ENCODE measurements at places on chromosomes 1 and 21.

DNA sequence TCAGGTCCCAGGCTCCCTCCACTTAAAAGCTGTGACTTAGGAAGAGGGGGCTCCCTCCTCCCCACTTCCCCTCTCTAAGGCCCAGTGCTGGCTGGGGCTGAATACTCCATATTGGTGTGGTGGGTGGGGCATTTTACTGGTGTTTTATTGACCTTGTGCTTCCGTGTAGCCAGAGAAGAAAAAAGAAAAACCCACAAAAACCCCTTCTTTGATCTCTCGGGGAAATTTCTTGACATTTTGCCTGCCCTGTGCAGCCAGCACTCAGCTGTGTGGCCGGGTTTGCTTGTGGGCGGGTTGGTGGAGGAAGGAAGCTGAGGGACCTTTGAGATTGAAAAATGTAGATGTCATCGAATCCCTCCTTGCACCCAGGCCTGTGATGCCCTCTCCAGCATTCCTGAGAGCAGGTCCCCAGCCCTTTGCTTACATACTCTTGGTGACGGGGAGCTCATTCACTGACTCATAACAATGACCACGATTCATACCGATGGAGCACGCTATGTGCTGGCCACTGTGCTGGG is 24.8 kb downstream of the TNFRSF8 start:
- DNase-seq, result no peak

DNA sequence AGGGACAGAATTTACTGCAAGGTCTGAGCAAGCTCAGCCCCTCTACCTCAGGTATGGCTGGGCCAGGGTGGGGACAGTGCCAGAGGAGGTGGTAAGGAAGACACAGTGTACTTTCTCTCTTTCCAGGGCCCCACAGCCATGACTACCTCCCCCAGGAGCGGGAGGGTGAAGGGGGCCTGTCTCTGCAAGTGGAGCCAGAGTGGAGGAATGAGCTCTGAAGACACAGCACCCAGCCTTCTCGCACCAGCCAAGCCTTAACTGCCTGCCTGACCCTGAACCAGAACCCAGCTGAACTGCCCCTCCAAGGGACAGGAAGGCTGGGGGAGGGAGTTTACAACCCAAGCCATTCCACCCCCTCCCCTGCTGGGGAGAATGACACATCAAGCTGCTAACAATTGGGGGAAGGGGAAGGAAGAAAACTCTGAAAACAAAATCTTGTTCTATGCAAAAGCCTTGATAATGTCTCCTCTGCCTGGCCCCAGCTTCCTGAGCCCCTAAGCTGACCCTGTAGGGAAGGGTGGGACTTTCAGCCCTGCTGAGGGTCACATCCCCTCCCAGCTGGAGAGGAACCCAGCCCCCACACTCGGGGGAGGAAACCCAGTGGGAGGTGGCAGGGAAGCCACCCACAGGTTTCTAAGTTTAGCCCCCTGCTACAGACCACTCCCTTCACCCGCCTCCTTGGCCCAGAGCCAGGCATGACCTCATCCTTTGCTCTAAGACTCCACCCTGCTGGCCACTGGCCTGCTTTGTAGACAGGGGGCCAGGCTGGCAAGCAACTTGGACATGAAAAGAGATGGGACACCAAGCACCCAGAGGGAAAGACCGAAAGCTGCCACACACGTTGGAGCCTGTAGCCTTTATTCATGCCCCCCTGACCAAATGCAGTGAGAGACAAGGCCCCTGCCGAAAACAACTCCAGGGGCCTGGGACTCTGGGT is 6.4 kb downstream of the RHOC start:
- peak; percentile 88 for DNase-seq

- no peak for DNase-seq
Measured at GRCh38 chr1:111909030-111909429, 80.4 kb downstream of the KCND3 start.

GRCh38 chr1:119260506-119260905 is 108.1 kb upstream of the HAO2 start:
- no peak for DNase-seq

DNA sequence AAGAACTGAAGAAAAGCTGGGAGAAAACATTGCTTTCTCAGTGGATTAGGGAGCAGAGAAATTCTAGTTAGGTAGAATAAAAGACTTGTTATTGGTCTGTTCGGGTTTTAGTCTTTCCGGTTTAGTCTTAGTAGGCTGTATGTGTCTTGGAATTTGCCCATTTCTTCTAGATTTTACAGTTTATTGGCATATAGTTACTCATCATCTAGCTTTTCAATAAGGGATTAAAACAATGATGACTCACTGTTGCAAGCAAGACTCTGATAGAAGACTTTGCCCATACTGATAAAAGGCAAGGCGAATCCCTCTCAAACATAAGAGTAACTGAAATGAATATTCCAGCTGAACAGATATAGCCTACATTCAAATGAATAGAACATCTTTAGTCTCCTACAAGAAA is 62.3 kb downstream of the GPR137B start:
- no peak for DNase-seq

- DNase-seq, result no peak
Measured at GRCh38 chr21:46051821-46052675, 45.9 kb upstream of the COL6A2 start.

- DNase-seq, result no peak
Measured at GRCh38 chr1:63190171-63190570, 132.2 kb upstream of the FOXD3 start.

Data from AG20443 (cell line).